ENCODE measurements at places on chromosomes 2 and 18. TPM values are rescaled to one million over a fixed set of nuclear protein-coding genes. Genes with fewer than 3 reads are reported as not detected.

Gene FAM110C
- 0.23 TPM for total RNA-seq

Gene FTCDNL1
- 2.9 TPM for total RNA-seq

Gene SPDYA
- total RNA-seq = 0.15 TPM

Gene EDAR
- 0.03 TPM for total RNA-seq

Gene L3MBTL4
- not detected for total RNA-seq

Gene ZNF385B
- total RNA-seq = 0.18 TPM

Gene SOWAHC
- 11.8 TPM for total RNA-seq

Gene SNTG2
- not detected for total RNA-seq

Gene MROH2A
- 0.12 TPM for total RNA-seq

Data from A549 treated with GW870086 at 1 μM for 4 hours (cell line).